Retinal pigment epithelial cell (primary cell): ENCODE measurements at places on chromosomes 11 and 22.

DNA sequence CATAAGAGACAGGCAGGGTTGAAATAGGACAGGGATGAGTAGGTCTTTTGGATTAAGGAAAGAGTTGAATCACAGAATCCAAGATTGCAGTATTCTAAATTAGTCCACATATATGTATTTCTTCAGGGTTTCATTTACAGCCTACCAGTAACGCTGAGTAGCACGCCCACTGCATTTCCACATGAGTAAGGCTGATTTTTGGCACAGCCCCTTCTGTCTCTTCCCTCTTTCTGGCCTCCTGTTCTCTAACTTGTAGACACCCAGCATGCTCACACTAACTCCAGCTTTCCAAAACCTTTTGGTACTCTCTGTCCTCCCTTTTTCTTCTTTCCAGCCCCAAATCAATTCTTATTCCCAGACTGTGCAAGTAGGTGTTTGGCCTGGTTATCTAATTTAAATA lies 3.7 kb upstream of the SIK2 start:
- no peak for DNase-seq

GRCh38 chr11:111770581-111771134 lies 4.5 kb upstream of the PPP2R1B start:
- no peak for DNase-seq

DNA sequence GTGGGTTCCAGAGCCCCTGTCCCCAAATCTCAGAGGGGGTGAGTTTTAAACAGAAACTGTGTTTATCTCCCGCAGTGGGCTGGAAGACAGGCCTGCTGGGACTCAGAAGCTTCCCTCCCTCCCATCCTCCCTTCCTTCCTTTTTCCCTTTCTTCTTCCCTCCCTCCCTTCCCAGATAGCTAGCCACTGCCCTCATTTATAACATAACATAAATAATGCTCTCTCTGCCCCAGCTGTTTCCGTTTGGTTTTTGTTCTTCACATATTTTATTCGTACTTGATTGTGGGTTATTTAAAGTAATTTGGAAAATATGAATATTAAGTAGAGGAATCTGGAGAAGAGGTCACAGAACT lies 140.9 kb downstream of the TEAD1 start:
- DNase-seq, result no peak

DNA sequence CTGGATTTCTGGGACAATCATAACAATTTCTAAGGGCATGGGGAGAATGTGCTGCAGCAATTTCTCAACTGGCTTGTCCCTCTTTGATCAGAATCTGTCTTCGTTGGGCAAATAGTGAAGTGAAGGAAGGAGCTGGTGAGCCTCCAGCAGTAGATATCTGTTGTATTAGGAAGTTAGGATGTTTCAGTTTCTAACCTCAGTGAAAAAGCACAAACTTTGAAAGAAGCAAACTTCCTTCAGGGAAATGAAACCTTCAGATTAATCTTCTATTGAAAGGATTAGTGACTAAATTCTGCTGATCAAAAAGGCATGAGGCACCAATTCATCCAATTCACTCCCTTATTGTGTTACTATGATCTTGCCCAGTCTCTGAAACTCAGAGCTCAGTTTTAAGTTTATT lies 24.3 kb downstream of the LMO2 start:
- no peak for DNase-seq
